HFF-Myc (cell line): ENCODE measurements at places on chromosomes 7 and 10.

- DNase-seq: no peak
These were observed 54.1 kb upstream of the MKRN1 start for GRCh38 chr7:140533394-140533872.

DNA sequence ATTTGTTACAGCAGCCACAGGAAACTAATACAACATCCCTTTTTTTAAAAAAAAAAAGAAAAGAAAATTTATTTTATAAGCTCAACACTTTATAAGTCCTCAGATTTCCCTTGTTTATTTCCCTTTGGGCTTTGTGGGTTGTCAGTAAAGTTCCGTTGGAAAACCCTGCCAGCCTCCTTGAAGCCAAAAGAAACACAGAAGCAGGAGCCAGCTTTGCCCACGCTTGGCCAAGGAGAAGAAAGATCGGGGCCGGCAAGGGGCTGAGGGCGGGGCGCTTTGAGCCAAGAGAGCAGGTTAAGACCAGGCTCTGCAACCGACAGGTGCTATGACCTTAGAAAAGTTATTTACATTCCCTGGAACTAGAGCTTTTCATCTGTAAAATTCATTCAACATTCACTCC lies 72.7 kb downstream of the RGS10 start:
- no peak for DNase-seq

DNA sequence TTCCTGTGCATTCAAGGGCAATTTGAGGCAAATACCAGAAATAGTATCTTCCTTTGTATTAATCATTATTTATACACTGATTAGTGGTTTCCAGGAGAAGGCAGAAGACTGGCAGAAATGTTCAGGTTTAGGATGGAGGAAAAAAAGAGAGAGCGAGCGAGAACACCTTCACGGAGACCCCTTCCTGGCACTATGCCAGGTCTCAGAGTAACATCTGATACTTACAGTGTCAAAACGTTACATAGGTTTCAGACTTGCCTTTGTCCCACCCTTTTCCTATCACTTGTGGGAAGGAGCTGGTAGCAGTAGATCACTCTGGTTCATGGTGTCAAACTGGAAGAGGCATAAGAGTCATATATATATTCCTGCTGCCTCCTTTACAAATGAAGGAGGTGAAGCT lies 652 bp downstream of the OR2A12 start:
- DNase-seq: no peak

GRCh38 chr10:43079856-43080255 lies 3.0 kb downstream of the RET start:
- no peak for DNase-seq

- DNase-seq: no peak
These were observed 58.3 kb downstream of the MALSU1 start for GRCh38 chr7:23357190-23358093.

- no peak for DNase-seq
These were observed 346.9 kb downstream of the RNLS start for GRCh38 chr10:88236121-88236743.

GRCh38 chr10:114320249-114321116 lies 81.4 kb downstream of the VWA2 start:
- no peak for DNase-seq

DNA sequence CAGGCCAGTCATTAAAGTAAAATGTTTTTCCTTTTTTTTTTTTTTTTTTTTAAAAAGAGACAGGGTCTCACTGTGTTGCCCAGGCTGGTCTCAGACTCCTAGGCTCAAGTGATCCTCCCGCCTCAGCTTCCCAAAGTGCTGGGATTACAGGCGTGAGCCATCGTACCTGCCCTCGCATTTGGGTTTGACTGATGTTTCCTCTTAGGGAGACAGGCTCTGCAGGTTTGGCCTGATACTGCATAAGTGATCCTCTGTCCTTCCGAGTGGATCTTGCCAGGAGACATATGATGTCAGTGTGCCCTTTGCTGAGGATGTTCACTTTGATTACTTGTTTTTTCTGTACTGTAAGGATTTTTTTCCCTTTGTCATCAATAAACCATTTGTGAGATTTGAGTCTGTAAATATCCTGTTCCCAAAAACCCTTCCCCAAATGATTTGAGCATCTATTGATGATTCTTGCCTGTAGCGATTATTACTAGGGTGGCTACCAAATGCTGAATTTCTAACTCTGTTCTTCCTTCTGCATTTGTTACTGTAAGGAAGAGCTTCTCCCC lies 19.7 kb downstream of the LIMK1 start:
- DNase-seq: no peak

GRCh38 chr10:86193841-86194240 lies 172.8 kb downstream of the GRID1 start:
- DNase-seq: no peak

- DNase-seq: no peak
These were observed 31.3 kb upstream of the ZNRF2 start for GRCh38 chr7:30252885-30253795.

DNA sequence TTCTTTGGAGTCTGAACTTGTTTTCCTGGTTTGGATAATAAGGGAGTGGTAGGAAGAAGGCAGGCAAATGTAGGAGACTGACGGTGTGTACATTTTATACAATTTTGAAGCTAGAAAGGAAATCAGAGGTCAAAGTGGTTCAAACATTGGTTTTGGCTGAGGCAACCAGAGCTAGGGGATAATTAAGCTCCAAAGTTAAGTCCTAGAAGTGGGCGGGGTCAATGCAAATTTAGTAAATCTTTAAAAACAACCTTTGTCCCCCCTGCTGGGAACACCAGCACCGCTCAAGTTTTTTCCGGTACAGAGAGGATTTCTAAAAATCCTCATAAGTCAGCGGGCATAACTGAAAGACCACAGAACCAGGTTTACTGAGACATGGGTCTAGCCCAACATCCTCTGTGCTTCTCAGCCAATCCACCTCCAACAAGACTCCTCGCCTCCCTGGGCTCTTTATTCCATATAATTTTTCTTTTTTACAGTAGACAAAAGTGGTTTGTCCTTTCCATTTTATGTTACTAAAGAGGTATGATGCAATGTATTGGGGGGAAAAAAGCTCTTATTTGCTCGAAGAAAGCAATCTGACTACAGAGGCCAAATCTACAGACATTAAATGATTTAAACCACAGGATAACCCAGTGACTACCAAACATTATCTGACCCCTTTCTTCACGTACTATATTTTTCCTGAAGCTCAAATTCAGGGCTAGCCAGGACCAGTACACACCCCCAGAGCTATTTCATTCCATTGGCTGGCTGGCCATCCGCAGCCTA lies 1.6 kb downstream of the GLUD1 start:
- DNase-seq: no peak
